ENCODE measurements at places on chromosomes 2 and 18.

DNA sequence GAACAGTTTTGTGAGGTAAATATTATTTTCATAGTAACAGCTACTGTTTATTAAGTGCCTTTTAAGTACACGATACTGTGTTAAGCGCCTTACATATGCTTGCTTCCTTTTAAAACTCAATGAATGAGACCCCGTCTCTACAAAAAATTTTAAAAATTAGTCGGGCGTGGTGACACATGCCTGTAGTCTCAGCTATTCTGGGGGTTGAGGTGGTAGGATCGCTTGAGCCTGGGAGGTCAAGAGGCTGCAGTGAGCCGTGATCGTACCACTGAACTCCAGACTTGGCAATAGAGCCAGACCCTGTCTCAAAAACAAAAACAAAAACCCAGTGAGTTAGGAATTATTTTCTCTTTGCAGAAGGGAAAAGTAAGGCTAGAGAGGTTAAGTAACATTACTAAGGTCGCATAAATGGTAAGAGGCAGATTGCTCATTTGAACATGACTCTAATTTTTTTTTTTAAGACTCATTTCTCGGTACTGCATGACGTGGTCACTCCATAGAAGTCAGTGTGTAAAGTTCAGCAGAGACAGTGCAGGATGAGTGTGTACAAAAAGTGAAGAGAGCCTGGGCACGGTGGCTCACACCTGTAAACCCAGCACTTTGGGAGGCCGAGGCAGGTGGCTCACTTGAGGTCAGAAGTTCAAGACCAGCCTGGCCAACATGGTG is 1.1 kb downstream of the METAP1D start:
- no peak for DNase-seq

GRCh38 chr2:73063472-73063871 is 8.0 kb downstream of the SFXN5 start:
- DNase-seq: no peak

DNA sequence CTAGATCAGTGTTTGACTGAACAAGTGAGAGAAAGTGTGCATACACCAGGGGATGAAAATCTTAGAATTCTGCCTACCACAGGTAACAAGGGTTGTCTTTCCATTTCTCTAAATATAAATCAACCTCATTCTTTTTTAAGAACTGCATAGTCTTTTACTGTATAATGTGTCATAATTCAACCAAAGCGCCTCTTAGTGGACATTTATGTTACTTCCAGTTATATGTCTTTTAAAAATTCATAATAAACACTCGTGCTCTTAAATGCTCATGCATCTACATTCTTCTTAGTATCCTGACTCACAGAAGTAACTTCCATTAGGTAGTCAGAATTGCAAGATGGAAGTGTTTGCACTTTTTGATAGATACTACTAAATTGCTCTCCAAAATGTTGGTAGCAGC is 76.2 kb downstream of the CHRNA1 start:
- no peak for DNase-seq

GRCh38 chr2:130251873-130252620 is 53.8 kb upstream of the TUBA3E start:
- DNase-seq: no peak

Data from right hindlimb (tissue), 1 donor.